Fibroblast of upper back skin (primary cell): ENCODE measurements at places on chromosomes 5 and 9.

- DNase-seq, result no peak
Measured at GRCh38 chr9:18855656-18856055, 177.4 kb downstream of the SAXO1 start.

GRCh38 chr9:133112663-133113026 is 8.4 kb downstream of the RALGDS start:
- no peak for DNase-seq

GRCh38 chr5:84381502-84382362 is 2.9 kb downstream of the EDIL3 start:
- DNase-seq, result peak; percentile 50

- no peak for DNase-seq
Measured at GRCh38 chr5:124745007-124745927, 1.2 kb downstream of the ZNF608 start.

DNA sequence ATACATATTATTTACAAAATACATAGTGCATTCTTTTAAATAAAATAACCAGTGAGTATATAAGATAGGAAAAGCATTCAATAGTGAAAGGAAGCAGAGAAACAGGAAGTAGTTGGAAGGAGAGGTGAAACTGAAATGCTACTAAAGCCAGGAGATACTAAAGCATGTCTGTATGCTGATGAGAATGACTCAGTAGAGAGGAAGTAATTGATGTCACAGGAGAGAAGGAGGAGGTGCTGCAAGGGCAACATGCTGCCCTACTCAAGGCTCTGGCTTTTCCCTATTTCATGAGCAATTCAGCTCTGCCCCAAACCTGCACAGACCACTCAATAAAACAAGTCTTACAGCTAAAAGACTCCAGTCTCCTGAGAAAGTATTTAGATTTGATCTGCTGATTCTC is 108.5 kb upstream of the TXNDC8 start:
- no peak for DNase-seq

GRCh38 chr9:133770076-133770777 is 32.1 kb upstream of the SARDH start:
- DNase-seq, result no peak

GRCh38 chr5:82549263-82549662 is 271.1 kb upstream of the RPS23 start:
- DNase-seq, result no peak

GRCh38 chr9:122814545-122814944 is 13.8 kb downstream of the PDCL start:
- no peak for DNase-seq

DNA sequence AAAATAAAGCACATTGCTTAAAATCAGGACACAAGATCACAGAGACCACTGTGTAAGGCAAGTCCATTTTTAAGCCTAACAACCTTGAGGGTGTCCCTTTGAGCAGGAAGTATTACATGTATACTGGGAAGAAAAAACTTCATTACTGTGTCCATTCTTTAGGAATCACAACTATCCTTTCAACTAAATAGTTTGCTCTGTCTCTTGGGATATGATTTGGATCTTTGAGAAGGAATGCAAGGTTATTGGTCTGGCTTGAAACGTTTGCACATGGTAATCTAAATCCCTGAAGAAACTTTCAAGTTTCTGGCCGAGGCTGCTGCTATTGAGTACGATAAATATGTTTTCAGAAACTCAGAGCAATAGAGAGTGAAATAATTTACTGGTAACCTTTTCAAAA is 923.0 kb upstream of the SEMA6A start:
- peak; percentile 32 for DNase-seq

- DNase-seq, result no peak
Measured at GRCh38 chr5:86143837-86144236, 473.9 kb upstream of the COX7C start.

GRCh38 chr5:127386557-127386956 is 96.0 kb downstream of the MEGF10 start:
- no peak for DNase-seq

- DNase-seq, result no peak
Measured at GRCh38 chr9:91913096-91913495, 36.9 kb downstream of the ROR2 start.

DNA sequence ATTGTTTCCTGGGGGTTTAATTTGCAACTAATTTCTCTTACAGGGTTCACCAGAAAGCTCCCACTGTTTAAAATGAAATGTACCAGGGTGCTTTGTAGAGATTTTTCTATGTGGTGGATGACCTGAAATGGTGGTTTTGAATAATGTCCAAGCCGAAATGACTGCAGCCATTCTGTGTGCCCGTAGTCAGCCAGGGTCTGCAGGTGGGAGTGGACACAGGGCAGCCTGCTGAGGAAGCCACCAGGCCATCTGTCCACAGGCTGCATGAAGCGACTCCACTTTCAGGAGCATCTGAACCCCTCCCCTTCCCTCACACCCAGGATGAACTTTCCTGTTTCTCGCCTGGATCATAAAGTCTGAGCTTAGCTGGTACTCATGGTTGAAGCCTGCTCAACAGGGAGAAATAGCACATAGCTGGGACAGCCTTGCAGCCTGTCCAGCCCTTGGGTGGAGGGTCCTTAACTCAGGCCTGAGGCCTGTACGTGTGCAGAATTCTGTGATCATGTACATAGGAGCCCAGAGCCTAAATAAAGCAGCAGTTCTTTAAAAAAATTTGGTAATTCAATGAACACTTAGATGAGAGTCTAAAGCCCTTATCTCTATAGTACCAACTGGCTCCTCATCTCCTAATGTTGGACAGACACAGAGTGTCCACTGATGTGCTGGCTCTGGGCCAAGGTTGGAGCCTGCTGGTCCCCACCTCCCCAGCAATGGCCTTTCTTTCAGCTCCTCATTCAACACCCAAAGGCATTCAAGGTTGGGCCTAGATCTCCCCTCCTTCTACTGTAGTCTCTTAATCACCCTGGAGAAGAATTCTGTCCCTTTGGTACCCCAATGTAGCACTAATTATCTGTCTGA is 72.8 kb downstream of the SHB start:
- DNase-seq, result no peak

GRCh38 chr9:106305428-106306133 is 557.4 kb upstream of the ZNF462 start:
- peak; percentile 21 for DNase-seq

GRCh38 chr5:174454464-174454863 is 269.9 kb upstream of the MSX2 start:
- DNase-seq, result no peak

GRCh38 chr5:105767267-105767666 is 1903.5 kb downstream of the EFNA5 start:
- DNase-seq, result no peak

- no peak for DNase-seq
Measured at GRCh38 chr9:120875643-120875953, 1.4 kb downstream of the PHF19 start.

DNA sequence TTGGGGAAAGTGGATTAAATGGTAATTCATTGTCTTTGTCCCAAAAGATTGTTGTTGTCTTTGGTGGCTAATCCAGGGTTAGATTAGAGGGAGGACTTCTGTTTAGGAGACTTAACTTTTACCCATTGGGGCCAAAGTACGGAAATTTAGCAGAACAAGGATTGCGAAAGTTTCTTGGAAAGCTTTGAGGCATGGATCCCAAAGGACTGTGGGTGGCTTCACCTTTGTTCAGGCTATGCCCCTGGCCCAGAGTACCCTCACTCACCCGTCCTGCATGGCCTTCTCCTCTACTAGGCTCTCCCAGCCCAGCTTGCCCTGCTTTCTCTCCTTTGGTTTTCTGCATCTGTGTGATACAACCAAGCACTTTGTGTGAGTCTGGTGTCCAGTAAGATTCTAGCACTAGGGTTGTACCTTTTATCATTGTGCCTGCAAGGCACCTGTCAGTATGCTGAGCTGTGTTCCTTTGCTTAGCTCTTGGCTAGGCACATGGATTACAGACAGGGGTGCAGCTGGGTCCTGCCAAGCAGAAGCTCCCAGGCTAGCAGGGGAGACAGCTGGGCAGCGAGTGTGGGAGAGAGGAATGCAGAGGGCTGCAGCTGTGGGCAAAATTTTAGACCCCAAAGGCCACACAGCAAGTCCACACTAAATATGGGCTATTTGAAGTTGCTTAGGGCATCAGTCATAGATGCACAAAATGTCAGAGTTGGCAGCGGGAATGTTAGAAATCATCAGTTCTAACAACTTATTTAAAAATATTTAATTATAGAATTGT is 3.2 kb downstream of the PPARGC1B start:
- no peak for DNase-seq

DNA sequence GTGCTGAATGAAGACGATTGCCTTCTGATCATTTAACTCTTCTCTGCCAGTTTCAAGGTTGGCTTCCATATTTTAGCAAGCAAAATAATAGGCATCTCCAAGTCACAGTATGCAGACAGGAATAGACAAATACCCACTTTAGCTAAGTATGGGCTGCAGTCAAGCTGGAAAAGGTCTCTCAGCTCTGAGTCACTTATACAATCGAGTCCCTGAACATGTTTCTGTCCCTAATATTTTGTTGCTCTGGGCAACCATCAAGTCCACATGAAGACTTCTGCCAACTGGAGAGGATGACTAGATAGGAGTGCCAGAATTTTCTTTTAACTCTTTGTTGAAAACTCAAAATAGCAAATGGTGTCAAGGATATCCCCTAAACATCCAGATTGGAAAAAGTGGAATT is 575.3 kb downstream of the RAB3C start:
- DNase-seq, result no peak

GRCh38 chr5:158868546-158868945 is 231.2 kb downstream of the EBF1 start:
- no peak for DNase-seq
